Effector CD8-positive, alpha-beta T cell (primary cell): ENCODE measurements at places on chromosomes 4 and X.

GRCh38 chr4:80154545-80154933, 42.8 kb upstream of the PRDM8 start:
- no peak for DNase-seq

GRCh38 chr4:127997534-127998388, 32.6 kb downstream of the ABHD18 start:
- no peak for DNase-seq

DNA sequence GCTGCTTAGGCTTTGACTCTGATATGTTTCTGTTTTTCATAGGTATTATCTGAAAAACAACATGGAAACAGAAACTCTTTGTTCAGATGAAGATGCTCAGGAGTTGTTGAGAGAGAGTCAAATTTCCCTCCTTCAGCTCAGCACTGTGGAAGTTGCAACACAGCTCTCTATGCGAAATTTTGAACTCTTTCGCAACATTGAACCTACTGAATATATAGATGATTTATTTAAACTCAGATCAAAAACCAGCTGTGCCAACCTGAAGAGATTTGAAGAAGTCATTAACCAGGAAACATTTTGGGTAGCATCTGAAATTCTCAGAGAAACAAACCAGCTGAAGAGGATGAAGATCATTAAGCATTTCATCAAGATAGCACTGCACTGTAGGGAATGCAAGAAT, 238.6 kb downstream of the RAPGEF2 start:
- DNase-seq = no peak

GRCh38 chr4:171929477-171929876, 116.3 kb downstream of the GALNTL6 start:
- no peak for DNase-seq

GRCh38 chr4:20311856-20312255, 60.2 kb downstream of the SLIT2 start:
- no peak for DNase-seq

- DNase-seq = peak; percentile 31
These were observed 947 bp upstream of the RPL10 start for GRCh38 chrX:154396973-154397887.

- DNase-seq = no peak
These were observed 78.5 kb downstream of the HTRA3 start for GRCh38 chr4:8348071-8348470.

GRCh38 chr4:84718699-84719098, 135.8 kb downstream of the CDS1 start:
- no peak for DNase-seq

DNA sequence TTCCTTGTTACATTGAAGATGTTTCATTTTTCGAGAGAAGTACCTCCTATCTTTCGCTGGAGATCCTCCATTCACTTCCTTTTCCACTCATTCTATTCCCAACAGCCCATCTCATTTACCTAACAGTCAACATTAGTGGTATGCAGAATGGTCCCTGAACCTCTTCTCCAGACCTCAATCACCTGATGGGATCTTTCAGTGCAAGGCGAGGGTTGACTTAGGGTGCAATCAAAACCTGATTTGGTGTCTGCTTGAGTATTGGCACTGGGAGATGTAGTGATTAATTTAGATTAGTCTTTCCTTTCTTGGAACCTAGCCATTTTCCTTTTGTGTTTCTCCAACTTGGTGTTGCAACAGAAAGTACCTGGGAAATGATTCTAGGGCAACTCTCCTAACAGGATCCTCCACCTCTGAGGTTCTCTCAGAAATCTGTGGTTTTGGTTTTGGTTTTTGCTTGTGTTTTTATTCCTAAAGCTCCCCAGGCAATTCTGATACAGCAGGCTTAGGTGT, 18.4 kb downstream of the DDX3X start:
- DNase-seq = no peak

DNA sequence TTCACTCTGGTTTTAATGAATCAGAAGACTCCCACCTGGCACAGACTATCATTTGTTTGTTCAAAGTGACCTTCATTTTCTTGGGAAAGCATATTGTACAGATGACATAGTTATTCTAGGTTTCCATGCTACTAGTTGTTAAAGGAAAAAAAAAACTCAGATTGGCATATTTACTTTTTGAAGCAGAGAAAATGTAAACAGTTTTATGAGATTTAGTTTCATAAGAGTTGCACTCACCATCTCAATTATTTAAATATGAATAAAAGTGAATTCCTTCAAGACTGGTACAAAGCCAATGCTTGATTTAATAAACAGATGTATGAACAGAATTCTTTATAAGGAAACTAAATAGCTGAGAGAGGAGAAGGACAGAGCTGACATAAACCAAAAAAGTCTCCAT, 280.3 kb upstream of the UGT8 start:
- DNase-seq = no peak

GRCh38 chrX:131054906-131055305, 3.2 kb upstream of the ARHGAP36 start:
- no peak for DNase-seq

DNA sequence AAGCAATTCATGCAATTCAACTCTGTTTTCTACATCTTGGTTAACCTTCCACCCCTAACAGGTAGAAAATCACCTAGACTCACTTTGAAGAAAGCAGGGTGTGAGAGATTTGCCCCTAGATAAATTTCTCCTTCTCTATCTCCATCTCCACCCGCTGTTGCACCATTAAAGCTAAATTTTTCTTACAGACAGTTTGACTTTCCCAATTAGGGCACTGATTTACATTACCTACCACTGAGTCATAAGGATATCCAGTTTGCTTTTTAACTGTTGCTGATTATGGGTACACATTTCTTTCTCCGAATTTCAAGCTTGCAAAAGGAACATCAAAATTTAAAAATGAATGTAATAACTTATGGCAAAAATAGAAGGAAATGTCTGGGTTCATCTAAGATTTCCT, 13.0 kb downstream of the SLC7A11 start:
- no peak for DNase-seq

DNA sequence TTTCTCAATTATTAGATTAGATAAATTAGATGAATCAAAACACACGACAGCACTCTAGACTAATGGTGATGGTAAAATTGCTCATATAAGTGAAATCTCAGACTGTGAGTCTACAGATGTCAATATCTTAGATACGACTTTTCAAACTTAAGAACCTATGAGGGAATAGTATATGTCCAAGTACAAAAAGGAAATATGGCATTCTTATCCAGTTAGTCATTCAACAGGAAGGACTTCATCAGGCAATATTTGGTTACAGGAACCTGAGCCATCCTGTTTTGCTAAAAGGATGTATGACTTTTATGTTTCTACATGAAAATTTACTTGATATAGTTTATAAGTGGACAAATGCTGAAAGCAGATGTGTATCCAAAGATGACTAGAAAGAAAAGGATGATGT, 107.0 kb downstream of the CT47B1 start:
- no peak for DNase-seq

- DNase-seq = no peak
These were observed 217.0 kb downstream of the SOWAHB start for GRCh38 chr4:76680952-76681351.

DNA sequence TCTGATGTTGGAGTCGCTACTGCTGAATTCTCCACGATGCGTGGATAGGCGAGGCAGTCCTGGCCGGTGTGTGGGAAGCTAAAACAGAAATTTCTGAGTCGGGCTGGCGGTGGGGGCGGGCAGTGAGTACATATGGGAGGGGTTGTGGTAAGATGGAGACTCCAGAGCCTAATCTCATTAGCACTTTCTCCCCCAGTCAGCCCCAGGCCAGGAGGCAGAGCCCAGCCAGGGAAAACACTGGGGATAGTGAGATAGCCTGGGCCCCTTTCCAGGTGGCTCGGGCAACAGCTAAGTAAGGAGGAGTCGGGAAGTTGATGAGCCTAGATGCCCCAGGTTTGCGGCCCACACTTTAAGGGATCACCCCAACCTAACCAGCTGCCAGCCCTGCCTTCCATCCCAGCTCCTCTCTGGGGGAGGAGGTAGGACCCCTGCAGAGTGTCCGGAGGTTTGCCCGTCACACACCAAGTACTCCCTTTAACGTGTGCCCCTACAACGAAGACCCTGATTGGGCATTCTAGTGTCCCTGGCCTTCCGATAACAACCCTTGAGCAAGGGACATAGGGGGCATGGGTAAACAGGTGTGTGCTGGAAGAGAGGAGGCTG, 2.4 kb upstream of the LOC101059915 start:
- no peak for DNase-seq
